ENCODE measurements at places on chromosomes 16 and 17.

- no peak for DNase-seq
These were observed 10.3 kb downstream of the UTP18 start for GRCh38 chr17:51270636-51271035.

GRCh38 chr17:67602974-67603373 lies 114.8 kb upstream of the NOL11 start:
- peak; percentile 68 for DNase-seq

DNA sequence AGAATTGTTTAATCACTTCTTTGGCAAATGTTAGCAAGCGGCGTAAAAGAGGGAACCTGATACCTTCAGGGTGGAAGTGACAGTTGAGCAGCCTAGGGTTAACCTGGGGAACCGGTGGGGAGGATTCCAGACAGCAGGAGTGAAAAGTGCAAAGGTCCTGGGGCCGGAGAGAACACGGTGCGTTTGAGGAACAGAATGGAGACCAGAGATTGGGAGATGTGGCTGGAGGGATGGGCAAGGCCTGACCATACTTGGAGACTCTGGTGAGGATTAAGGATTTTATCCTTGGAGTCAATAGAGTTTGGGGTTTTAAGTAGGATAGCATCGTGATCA lies 2.3 kb upstream of the ZNF500 start:
- DNase-seq = no peak

DNA sequence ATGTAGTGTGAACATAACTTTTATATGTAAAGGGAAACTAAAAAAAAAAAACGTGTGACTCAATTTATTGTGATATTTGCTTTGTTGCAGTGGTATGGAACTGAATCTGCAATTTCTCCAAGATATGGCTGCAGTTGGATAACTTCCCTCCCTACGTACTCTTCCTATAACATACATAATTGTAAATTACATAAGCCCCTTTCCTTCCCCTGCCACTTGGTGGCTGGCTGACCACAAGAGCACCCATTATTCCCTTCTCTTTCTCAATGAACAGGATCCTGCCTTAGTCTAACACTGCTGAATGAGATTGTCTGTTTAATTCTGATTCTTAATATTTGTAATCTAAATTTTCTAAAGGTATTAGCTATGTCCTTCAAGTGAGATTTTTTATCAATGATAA lies 27.8 kb downstream of the CCL4 start:
- no peak for DNase-seq

- DNase-seq = peak; percentile 72
These were observed 3.7 kb downstream of the TMC8 start for GRCh38 chr17:78133971-78134898.

GRCh38 chr16:57997176-57997527 lies 3.3 kb downstream of the ZNF319 start:
- DNase-seq = no peak

DNA sequence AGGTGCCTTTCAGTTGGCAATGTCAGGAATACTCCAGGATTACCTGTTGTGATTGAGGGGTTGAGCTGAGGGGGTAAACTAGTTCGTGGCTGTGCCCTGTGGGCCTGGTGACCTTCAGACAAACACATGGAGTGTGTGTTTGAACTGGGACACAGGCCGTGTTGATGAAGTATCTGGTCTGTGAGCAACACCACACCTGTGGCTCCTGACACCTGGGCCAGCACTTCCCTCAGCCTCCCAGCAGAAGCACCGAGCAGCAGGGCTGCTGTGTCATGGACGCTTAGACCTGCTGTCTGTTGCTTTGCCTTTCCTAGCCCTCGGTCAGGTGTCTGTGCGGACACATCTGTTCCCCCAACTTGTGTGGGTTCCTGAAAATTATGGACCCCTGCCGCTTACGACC lies 82.9 kb downstream of the KSR1 start:
- no peak for DNase-seq

GRCh38 chr17:79917902-79918484 lies 78.8 kb upstream of the CBX4 start:
- no peak for DNase-seq

DNA sequence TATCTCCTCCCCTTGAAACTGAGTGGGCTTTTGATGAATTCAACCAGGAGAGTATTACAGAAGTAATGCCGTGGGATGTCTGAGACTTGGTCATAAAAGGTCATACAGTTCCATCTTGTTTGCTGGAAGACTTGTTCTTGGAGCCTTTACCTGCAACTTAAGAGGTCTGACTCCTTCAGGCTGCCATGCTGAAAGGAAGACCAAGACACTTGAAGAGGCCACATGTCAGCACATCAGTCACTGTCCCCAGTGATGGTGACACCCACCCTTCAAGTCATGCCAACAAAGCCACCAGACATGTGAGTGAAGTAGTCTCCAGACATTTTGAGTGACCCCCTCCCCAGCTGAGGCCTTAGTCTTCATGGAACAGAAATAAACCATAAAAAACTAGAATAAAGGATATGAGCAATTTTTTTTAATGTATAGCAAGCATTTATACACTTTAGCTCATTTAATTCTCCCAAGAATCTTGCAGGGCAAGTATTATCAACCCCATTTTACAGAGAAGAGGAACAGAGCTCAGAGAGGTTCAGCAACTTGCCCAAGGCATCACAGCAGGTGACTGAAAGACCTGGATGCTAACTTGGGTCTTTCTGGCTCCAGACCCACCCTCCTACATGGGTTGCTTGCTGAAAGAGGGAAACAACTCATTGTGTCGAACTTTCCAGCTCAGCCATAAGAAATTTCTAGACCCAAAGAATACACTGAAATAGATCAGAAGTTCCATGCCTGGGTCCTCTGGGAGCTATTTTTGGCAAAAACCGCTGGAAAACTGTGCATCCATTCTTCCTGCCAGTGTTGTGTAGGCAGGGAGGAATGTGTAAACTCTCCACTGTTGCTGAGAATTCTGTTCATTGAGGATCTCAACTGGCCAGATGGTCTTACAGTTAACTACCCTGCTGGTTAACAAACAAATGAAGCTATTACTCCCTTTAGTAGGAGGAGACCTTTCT lies 38.1 kb downstream of the SOCS1 start:
- no peak for DNase-seq

DNA sequence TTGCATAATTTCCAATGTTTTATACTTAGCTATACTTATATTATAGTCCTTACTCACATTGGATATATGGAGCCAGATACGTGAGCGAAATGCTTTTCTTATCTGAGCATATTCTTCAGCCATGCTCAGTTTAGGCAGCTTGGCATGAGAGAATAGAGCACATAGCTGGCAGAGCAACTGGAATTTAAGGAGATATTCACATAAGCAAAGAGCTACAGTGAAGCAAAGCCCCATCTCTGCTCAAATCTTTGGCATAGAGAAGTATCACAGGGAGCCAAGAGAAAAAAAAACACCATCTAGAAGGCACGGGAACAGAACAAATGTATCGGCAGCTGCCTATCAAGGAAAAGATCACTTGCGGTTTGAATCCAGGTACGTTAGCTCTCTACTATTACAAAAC lies 734.2 kb upstream of the KIF2B start:
- no peak for DNase-seq

DNA sequence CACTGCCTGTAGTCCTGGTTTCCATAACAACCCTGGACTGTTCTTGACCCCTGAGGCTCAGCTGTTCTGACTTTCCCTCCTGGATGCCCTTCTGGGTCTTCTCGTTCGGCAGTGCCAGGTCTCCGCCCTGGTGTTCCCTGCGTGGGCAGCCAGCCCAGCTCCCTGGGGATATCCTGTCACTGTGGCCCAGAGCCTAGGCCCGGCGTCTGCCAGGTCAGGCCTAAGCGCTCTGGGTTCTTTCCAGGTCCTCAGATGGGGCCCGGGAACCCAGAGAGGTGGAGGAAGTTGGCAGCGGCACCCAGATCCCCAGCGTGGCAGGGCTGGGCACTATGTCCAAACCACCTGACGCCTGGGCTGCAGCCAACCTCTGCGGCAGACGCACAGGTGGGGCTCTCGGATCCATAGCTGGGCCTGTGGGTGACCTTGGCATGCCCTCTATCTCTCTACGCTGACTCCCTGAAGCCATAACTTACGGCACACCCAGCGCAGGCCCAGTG lies 12.5 kb upstream of the ATP2A3 start:
- no peak for DNase-seq

GRCh38 chr16:51144203-51144602 lies 6.9 kb downstream of the SALL1 start:
- DNase-seq = no peak

- DNase-seq = peak; percentile 49
These were observed 157.1 kb downstream of the RGS9 start for GRCh38 chr17:65294181-65294719.

- DNase-seq = peak; percentile 16
These were observed 2.2 kb downstream of the RAB26 start for GRCh38 chr16:2150418-2151187.

DNA sequence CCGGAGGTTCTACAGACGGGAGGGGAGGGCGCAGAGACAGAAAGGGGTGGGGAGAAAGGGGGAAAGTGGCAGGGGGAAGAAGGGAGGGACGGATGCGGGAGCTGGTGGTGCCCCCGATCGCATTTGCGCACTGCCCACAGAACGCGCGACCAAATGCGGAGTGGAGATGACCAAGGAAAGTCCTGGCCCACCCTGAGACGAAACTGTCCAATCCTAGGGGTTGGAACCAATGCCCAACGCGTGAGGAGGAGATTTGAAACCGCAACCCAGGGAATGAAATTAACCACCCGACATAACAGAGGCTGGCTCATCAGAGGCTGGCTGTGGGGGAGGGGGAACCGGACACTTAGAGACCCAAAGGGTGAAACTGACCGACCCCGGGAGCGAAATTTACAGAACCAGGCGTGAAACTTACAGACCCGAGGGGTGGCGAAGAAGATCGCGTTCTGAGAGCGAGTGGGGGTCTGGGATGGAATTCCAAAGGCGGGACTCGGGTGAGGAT lies 1.4 kb downstream of the HES7 start:
- DNase-seq = no peak

- DNase-seq = no peak
These were observed 664 bp downstream of the HBQ1 start for GRCh38 chr16:180681-181564.
